ENCODE measurements at places on chromosomes 3 and 15. TPM values are rescaled to one million over a fixed set of nuclear protein-coding genes. Genes with fewer than 3 reads are reported as not detected.

Gene WNT5A
- not detected for total RNA-seq

Gene RNU5B-1
- total RNA-seq = not detected

Gene CHRNA5
- total RNA-seq = 8.4 TPM

GRCh38 chr15:99105514-99106341 lies 848 bp downstream of the SYNM start:
- H3K27ac ChIP-seq = peak overlapping the region; percentile 47
- H3K4me1 ChIP-seq = peaks cover 10% of the 10 kb centered on the region
- H3K4me3 ChIP-seq = peak overlapping the region; percentile 37
- H3K27me3 ChIP-seq = peaks cover 4% of the 10 kb centered on the region

DNA sequence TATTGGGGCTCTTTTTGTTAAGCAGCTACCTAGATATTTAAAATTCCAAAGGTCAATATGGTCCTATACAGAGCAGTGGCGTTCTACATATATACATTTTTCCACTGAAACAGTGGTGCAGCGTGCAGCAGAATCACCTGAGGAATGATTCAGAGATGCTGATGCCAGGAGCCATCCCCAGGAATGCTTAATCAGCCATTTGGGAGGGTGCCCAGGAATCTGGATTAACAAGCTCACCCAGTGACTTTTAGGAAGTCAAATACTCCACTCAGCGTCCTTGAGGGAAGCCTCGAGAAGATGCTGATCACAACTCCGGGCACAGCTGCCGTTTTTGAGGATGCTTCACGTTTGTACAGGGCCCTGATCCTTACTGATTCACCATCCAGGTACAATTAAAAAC lies 82.6 kb upstream of the ARHGEF3 start:
- DNase-seq = no peak
- no peak overlapping the region for H3K27ac ChIP-seq
- H3K4me3 ChIP-seq = no peak overlapping the region
- H3K36me3 ChIP-seq = no peaks in the 10 kb centered on the region
- no peaks in the 10 kb centered on the region for H3K27me3 ChIP-seq

DNA sequence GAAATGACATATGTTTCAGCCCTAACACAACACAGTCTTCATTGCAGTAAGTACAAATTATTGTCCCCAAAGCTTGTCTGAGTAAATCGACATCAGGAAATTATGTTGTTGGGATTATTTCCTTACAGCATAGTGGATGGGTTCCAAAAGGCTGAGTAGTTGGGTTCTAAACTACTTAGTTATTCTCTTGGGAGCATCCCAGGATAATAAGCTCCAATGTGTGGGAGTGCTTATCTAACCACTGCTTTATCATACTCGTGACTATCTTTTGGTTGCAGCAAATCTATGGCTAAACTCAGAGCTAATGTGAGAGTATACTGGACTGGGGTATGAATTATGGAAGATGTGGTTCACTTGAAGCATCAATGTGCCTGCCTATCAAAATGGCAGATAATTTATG lies 128.5 kb downstream of the RBMS3 start:
- H3K36me3 ChIP-seq = no peaks in the 10 kb centered on the region
- H3K27ac ChIP-seq = no peak overlapping the region
- H3K27me3 ChIP-seq = no peaks in the 10 kb centered on the region
- no peaks in the 10 kb centered on the region for H3K4me1 ChIP-seq
- no peak overlapping the region for H3K4me3 ChIP-seq

Measured in CD8-positive, alpha-beta memory T cell (primary cell).